ENCODE measurements at places on chromosomes 3 and 15. TPM values are rescaled to one million over a fixed set of nuclear protein-coding genes. Genes with fewer than 3 reads are reported as not detected.

The B2M gene
- 1,160 TPM for total RNA-seq

The CD80 gene
- total RNA-seq = 0.77 TPM

The PPP2R3A gene
- 25.5 TPM for total RNA-seq

The ABHD17C gene
- 9.6 TPM for total RNA-seq

The CEP97 gene
- total RNA-seq = 51.5 TPM

The SKIL gene
- 141 TPM for total RNA-seq

The NEK4 gene
- 64.3 TPM for total RNA-seq

The AHSG gene
- not detected for total RNA-seq

The IL17RE gene
- 0.71 TPM for total RNA-seq

The GRK7 gene
- total RNA-seq = 1.3 TPM

The MYEF2 gene
- total RNA-seq = 125 TPM

The LRRC31 gene
- total RNA-seq = not detected

All from camera-type eye (tissue), 1 donor.